Prostate gland (tissue), 2 donors: ENCODE measurements at places on chromosomes 5 and 9.

GRCh38 chr5:9681706-9682105 lies 51.6 kb upstream of the TAS2R1 start:
- no peak for DNase-seq

- DNase-seq: no peak
Observed at GRCh38 chr9:130987054-130987453, 21.9 kb upstream of the LAMC3 start.

- no peak for DNase-seq
Observed at GRCh38 chr5:34545626-34546025, 110.5 kb upstream of the RAI14 start.

DNA sequence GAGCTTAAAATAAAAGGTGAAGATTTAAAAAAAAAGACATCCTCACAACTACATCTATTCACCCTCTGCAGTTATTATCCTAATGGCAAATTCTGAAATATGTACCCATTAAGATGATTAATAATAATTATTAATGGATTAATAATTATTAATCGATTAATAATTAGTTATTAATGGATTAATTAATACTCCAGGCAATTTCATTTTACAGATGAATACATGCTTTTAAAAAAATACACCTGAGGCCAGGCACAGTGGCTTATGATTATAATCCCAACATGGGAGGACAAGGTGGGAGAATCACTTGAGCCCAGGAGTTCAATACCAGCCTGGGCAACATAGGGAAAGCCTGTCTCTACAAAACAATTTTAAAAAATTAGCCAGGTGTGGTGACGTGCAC lies 182.4 kb downstream of the ARRDC3 start:
- no peak for DNase-seq

DNA sequence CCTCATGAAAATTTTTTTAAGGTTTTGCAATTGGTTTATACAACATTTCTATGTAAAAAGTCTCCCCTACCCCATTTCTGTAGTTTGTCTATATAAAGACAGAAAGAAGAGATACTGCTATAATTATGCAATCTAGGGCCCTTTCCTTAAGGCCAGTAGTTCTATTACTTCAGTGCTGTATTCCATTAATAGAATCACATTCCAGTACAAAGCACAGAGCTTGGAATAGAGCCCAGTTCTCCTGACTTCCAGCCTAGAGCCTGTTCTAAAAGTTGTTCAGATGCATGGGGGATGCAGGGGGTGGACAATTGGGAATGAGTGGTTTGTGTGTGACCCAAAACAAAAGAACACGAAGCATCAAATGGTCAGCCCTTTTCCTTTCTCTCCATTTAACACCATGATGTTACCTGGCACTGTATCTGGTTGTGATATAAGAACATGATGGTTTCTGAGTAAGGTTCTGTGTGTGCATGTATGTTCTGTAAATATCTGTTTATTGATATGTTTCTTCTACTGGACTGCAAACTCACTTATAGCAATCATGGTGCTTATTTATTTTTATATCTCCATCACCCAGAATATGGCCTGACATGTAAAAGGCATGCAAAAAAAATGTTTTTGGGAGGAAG lies 8.2 kb upstream of the GRAMD2B start:
- peak; percentile 40 for DNase-seq

- no peak for DNase-seq
Observed at GRCh38 chr9:89154651-89155336, 23.8 kb downstream of the SHC3 start.

- DNase-seq: no peak
Observed at GRCh38 chr5:170137694-170138214, 32.1 kb downstream of the FOXI1 start.

- no peak for DNase-seq
Observed at GRCh38 chr5:116506488-116506887, 68.1 kb downstream of the SEMA6A start.

GRCh38 chr5:35741126-35741716 lies 115.5 kb upstream of the IL7R start:
- DNase-seq: peak; percentile 15

GRCh38 chr9:121700165-121700831 lies 48.9 kb downstream of the DAB2IP start:
- DNase-seq: peak; percentile 93

DNA sequence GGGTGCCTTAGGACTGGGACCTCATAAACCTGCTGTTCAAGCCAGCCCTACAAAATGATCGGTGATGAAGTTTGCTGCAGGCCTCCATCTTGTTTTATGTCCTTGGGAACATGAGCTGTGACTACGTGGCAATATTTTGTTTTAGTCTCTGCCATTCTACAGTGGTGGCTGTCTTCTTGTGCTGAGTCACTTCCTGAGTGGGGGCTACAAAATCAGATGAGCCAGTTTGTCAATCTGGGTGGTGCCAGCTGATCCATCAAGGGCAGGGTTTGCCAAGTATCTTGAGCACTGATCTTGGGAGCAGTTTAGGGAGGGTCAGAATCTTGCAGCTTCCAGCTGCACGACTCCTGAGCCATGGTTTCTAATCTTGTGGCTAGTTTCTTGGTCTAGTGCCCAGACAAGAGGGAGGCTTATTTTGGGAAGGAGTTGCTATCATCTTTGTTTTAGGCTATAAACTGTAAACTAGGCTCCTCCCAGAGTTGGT lies 94.7 kb downstream of the YTHDC2 start:
- no peak for DNase-seq

GRCh38 chr5:139640421-139641115 lies 7.6 kb upstream of the CXXC5 start:
- no peak for DNase-seq

DNA sequence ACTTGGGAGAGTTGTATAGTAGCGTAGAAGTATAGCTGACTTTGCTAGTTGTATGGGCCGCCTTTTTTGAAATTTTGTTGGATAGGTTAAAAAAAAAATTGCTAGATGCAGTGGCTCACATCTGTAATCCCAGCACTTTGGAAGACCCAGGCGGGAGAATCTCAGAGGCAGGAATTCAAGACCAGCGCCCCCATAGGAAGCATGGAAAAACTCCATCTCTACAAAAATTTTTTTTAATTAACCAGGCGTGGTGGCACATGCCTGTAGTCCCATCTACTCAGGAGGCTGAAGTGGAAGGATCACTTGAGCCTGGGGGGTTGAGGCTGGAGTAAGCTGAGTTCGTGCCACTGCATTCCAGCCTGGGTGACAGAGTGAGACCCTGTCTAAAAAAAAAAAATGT lies 59.2 kb downstream of the SMC5 start:
- no peak for DNase-seq

DNA sequence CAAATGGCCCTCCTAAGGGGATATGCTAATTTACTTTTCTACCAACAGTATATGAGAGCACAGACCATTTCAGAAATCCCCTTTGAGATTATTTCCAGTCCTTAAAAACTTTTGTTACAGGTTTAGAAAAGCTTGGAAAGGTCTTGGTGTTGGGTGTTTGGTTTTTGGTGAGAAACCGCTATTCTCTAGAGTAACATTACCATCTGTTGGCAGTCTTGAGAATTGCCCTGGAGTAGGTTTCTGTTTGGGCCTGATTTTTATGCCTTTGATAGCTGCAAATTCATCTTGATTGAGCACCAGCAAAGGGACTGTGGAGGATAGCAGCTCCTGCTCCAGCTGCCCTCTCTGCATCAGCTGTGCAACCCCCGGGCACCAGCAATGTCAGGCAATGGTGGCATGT lies 8.0 kb downstream of the NUDT2 start:
- no peak for DNase-seq

- DNase-seq: peak; percentile 15
Observed at GRCh38 chr9:89137542-89138462, 40.8 kb downstream of the SHC3 start.

DNA sequence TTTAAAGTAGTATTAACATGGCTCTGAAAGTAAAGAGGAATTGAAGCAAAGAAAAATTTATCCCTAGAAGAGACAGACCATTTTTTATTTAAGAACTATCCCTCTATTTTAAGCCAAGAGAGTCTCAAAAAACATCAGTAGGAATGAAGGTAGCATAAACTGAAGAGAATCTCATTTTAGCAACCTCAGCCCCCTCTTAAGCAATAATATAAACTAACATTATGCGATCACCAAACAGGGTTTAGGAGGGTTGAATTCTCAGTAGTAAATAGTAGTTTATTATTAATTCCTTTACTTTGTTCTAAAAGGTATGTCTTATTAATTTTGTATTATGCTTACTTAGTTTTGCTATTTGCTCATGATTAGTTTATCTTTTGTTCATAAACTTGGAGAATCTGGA lies 287.4 kb downstream of the CDK5RAP2 start:
- DNase-seq: no peak

GRCh38 chr5:36378551-36378950 lies 76.8 kb upstream of the RANBP3L start:
- DNase-seq: no peak

DNA sequence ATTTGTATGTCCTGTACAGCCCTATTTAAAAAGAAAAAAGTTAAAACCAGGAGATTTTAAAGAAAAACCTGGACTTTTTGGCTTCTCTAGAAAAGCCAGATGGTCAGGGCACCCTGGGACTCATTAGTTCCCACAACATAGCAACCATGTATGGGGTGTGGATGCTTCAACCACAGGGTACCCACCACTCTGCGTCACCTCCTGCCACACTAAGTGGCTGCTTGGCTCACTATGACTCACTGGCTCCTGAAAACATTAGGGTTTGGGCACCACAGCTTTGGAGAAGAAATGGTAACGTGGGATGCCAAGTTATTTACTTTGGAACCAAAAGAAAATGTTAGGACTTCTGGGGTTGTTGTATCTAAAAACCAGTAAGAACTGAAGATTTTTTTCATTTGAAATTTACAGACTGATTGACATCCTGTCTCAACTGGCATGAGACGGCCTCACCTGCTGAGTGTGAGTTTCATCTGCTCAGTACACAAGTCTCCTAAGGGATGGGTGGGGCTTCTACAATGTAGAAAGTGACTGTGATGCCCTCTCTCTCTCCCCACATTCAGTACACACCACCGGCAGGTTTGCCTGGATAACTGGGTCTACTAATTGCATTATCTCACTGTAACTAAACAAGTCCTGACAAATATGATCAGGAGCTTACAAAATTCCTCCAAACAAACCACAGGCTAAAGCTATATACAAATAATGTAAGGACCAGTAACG lies 103.9 kb downstream of the ESM1 start:
- DNase-seq: no peak

GRCh38 chr9:129084087-129084486 lies 3.2 kb downstream of the DOLPP1 start:
- DNase-seq: no peak

DNA sequence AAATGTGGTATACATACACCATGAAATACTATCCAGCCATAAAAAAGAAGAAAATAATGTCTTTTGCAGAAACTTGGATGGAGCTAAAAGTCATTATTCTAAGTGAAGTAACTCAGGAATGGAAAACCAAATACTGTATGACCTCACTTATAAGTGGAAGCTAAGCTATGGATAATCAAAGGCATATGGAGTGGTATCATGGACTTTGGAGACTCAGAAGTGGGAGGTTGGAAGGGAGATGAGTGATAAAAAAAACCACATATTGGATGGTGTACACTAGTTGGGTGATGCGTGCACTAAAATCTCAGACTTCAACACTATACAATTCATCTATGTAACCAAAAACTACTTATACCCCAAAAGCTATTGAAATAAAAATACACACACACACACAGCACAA lies 24.5 kb downstream of the ADAMTS12 start:
- no peak for DNase-seq

- no peak for DNase-seq
Observed at GRCh38 chr5:119362714-119363113, 6.9 kb downstream of the TNFAIP8 start.

DNA sequence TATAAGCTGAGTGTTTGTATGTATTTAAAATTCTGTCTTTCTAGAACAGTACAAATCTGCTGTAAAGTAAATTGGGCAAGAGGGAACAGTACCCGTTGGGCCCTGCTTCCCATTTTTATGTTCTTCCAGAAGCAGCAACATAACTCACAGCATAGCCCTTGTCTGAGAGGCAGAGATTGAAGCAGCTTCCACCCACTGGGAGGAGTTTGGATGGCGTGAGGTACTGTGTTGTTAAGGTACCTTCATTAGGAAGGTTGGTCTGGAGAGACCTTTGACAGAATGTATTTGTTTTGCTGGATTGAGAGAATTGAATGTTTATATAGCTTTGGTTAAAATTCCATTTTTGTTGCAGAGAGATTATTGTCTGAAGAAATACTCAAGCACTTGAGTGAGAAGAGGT lies 24.8 kb downstream of the RAI14 start:
- DNase-seq: no peak

DNA sequence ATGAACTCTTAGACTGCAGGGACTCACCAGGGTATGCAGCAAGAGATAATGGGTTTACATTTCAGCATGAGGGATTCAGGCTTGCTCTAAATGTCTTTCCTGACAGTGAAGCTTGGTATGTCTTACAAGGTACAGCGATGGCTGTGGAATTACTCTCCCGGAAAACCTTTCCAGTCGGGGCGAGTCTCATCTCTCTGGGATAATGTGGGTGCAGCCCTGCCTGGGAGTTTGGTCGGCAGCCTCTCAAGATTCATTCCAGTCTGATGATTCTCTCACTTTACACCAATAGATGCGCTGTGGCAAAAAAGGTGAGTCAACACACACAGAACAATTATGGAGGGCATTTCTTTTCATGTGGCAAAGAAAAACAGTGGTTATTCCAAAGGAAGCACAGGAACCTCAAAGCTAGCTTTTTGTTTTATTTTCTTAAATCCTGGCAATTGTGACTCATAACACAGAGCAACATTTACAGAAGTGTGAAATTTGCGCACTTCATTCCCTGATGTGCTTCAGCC lies 190.3 kb downstream of the DCP2 start:
- DNase-seq: no peak

- no peak for DNase-seq
Observed at GRCh38 chr9:4030751-4031150, 269.1 kb downstream of the GLIS3 start.

- DNase-seq: peak; percentile 57
Observed at GRCh38 chr9:107465467-107466451, 23.8 kb downstream of the KLF4 start.

GRCh38 chr5:140549237-140550144 lies 2.0 kb downstream of the EIF4EBP3 start:
- DNase-seq: peak; percentile 38
